ENCODE measurements at places on chromosomes 5 and 9.
A peak's percentile ranks its signal among the peaks of the same experiment; 100 is the strongest.

DNA sequence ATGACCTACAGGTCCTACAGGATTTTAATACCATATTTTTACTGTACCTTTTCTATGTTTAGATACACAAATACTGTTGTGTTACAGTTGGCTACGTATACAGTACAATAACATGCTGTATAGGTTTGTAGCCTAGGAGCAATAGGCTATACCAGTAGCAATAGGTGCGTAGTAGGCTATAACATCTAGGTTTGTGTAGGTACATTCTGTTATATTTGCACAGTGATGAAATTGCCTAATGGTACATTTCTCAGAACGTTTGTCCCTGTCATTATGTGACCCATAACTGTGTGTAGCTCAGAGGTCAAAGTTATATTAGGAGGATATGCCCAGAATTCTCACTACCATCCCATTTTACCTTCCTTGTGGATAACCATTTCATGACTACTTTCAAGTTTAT is 59.7 kb downstream of the NIPBL start:
- DNase-seq: no peak

GRCh38 chr9:99478469-99479027 is 256.5 kb downstream of the SEC61B start:
- DNase-seq: no peak

DNA sequence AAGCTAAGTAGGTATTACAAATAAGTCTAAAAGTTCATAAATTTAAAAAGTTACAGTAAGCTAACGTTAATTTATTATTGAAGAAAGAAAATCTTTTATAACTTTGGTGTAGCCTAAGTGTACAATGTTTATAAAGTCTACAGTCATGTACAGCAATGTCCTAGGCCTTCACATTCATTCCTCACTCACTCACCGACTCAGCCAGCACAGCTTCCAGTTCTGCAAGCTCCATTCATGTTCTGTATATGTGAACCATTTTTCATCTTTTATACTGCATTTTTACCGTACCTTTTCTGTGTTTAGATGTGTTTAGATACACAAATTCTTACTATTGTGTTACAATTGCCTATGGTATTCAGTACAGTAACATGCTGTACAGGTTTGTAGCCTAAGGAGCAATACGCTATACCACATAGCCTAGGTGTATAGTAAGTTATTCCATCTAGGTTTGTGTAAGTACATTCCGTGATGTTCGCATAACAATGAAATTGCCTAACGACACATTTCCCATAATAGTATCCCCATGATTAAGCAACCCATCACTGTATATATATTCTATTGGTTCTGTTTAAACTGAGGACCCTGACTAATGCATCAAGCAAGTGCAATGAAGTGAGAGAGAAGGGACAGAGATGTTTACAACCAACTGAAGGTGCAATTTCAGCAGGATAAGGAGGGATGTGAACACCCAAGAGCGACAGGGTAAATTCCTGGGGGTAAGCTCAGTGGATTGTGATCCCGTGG is 88.9 kb upstream of the TRIO start:
- no peak for DNase-seq

DNA sequence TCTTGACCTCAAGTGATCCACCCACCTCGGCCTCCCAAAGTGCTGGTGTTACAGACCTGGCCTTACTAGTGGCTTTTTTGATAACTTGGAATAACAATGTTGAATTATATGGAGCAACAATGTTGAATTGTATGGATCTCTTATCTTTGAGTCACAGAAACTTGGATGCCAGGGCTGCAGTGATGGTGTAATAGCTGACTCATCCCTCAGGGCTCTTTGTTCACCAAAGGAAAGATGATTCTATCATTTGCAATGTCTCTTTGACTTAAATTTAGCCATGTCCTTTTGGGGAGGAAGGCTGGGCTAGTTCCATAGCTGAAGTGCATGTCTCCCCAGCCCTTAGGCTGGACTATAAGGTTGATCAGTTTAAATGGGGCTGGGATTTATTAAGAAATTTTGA is 172.3 kb downstream of the PDZD2 start:
- peak; percentile 4 for DNase-seq

DNA sequence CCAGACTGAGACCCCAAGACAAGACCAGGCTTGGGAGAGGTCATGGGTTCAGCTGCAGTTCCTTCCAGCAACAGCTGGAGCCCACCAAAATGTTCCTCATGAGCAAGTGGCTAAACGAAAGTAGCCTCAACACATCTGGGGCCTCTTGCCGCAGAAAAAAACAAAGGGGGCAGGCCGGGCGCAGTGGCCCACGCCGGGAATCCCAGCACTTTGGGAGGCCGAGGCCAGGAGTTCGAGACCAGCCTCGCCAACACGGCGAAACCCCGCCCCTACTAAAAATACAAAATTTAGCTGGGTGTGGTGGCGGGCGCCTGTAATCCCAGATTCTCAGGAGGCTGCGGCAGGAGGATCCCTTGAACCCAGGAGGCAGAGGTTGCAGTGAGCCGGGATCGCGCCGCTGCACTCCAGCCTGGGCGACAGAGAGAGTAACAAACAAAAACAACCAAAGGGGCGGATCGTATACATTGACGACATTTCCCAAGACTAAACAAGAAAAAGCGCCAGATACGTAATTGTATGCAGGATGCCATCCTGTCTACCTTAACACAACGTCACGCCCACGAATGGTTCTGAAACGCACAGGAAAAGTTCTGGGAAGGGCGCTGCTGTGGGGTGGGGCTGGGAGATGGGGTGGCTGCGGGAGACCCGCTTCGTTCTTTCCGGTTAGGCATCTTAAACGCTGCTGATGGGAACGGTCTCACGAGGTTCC is 1.7 kb downstream of the INPP5E start:
- DNase-seq: no peak

DNA sequence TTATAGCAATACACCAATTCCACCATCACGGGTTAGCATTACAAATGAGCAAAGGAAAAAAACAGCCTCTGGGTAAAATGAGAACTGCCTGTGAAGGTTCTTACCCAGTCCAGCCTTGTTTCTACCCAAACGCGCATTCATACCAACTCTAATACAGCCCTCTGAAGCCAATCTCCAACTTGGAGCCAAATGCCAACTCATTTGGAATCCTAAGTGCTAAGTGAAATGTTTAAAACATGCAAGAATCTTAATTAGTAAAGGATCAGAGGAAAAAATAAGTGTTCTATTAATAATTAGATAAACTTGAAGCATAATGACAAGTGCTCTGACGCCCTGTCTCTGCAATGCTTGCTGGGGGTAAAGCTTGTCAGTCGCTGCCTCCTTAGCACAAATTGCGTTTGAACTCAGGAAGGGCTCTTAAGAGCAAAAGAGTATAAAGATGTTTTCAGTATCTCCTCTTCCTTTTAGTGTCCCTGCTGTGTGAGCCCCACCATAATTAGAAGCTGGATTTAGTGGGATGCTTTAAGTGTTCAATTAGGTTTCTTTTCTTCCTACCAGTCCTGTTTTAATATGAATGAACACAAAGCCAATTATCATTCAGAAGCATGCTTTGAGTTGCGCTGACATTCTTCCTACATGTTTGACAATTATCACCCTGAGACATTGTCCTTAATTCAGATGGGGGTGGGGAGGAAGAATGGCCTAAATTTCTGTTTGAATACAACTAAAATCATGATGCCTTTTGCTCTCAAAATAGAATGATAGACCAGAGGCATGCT is 537.6 kb downstream of the DTWD2 start:
- DNase-seq: no peak

GRCh38 chr9:126016579-126017290 is 269.6 kb downstream of the PBX3 start:
- DNase-seq: no peak

- no peak for DNase-seq
Measured at GRCh38 chr5:8522646-8523045, 653.7 kb downstream of the MTRR start.

DNA sequence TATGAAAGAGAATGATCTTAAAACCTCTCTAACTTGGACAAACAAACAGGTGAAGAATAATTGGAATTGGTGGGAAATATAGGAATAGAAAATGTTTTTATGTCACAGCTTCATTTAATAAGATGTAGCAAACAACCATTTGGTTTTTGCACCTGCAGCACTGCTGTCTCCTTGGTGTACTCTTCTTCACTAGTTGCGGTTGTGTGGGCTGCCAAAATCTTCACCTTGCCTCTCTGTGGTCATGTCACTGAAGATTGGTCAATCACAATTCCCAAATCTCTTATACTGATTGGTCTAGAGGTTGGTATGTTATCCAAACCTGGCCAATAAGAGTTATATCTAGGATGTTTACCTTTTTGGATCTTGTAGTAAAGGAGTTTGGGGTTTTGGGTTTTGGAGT is 88.7 kb downstream of the FGF10 start:
- no peak for DNase-seq

GRCh38 chr5:158166424-158166823 is 307.5 kb upstream of the CLINT1 start:
- no peak for DNase-seq

DNA sequence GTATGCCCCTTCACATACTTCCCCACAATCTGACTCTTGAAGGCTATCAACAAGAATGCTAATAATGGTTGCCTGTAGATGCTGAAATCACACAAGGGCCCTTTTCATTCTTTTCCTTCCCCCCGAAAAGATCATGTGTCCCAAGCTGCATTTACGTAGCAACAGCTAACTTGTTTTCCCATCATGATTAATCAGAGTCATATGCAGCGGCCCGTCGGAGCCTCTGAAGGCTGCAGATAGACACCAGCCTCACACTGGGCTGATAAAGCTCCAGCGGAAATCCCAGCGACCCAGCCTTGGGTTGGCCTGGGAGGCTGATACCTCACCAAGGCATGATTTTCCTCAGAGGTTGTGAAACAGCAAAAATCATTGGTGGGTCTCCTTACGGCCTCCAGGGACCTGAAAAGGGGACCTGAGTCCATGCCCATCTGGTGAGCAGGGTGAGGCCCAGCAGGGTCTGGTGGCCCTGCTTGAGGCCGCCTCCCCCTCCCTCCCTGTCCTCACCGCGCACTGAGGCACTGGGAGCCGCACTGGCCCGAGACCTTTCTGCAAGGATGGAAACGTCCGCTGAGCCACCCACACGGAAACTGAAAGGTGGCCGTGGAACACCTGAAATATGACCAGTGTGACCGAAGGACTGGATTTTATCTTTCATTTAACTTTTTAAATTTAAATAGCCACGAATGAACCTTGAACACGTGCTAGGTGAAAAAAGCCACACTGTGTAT is 114.2 kb upstream of the PHYKPL start:
- DNase-seq: peak; percentile 83

DNA sequence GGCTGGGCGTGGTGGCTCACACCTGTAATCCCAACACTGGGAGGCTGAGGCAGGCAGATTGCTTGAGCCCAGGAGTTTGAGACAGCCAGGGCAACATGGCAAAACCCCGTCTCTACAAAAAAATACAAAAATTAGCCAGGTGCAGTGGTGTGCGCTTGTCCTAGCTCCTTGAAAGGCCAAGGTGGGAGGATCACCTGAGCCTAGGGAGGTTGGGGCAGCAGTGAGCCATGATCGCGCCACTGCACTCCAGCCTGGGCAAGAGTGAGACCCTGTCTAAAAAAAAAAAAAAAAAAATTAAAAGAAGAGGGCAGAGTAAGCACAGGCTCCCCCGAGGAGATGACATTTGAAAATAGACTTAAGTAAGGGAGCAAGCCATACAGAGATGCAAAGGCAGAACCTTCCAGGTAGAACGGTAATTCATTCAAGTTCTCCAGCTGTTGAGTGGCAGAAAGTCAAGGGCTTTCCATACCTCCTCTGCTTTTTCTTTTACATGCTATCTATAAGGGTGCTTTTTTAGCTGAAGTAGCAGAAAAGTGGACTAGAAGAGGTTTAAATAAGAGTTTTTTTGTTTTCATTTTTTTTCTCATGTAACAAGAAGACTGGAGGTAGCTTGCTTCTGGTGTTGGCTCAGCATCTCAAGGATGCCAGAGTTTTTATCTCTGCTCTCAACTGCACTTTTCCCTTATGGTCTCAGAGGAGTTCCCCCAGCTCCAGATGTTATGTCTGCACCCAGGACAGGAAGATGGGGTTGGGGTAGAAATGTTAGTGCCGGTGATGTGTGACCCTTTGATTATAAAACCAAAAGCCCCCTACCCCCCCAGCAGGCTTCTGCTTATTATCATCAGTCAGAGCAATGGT is 40.8 kb downstream of the ERGIC1 start:
- no peak for DNase-seq

- DNase-seq: no peak
Measured at GRCh38 chr5:151757233-151758140, 944 bp downstream of the ATOX1 start.

DNA sequence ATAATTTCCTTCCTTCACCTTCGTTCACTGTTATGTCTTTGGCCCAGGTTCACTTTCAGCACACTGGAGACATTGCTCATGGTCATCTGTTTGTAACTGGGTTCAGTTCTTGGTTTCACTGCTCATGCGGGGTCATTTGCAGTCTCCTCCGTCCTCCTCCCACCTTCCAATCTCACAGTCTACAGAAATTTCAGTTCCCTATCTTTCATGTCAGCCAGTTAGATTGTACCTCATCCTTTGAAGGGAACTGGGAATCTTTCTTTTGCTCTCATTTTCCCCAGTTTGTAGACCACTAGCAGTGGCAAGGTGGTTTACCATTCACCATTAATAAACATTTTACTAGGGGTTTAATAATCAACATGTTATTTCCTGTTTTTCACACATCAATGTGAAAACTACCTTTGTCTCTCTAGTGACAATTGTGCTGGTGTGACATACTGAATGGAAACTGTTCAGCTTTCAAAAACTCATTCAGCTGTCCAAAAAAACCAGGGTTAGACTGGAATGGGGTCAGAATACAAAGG is 100.9 kb upstream of the IL6ST start:
- DNase-seq: no peak

DNA sequence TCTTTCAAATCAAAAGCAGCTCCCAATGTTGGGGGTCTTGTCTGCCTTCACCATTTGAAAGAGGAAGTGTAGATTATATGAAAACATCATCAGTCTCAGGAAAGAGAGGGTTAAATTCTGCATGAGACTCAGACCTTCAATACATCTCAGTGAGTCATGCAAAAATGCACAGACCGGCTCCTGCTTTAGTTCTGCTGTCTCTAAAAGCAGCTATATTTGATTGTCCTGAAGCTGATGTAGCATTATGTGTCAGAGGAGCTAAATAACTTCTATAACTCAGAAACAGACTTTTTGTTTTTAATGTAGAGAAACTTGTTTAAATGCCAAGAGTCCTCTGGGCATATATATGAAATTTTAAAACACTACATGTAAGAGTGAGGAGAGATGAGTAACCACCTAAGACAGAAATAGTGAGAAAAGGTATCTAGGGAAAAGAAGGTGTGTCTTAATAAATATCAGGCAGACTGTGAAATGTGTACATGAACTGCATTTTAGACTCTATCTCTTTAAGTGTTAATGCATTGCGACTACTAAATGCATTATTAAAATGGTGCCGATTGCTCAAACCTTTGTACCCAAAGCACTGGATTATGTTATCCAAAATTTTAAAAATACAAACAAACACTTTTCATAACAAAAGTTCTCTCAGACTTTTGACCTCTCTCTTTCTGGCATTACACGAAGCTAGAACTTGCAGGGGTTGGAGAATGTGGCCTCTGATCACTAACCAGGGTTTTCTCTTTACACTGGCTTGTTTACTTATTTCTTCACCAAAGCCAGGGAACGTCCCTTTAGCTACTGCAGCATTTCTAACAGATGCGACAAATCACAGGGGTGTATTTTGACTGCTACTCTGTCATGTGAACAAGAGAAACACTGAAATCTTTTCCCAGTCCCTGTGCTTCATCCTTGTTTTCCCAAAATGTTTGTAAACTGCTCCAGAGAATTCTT is 302.3 kb downstream of the ARL15 start:
- no peak for DNase-seq

- no peak for DNase-seq
Measured at GRCh38 chr5:149387982-149388381, 8.9 kb upstream of the IL17B start.
